Activated T-helper 17 cell treated with anti-CD3 and anti-CD28 coated beads, Interleukin-2, amount 50 U/mL, for 72 hours (primary cell): ENCODE measurements at places on chromosomes 16 and 17.
A peak's percentile ranks its signal among the peaks of the same experiment; 100 is the strongest.

- peak; percentile 24 for ATAC-seq
Measured at GRCh38 chr16:25007284-25007984, 7.7 kb downstream of the ARHGAP17 start.

- no peak for ATAC-seq
Measured at GRCh38 chr17:13429201-13429600, 172.5 kb downstream of the HS3ST3A1 start.

- no peak for ATAC-seq
Measured at GRCh38 chr17:41585301-41586056, 1.2 kb downstream of the KRT14 start.

- ATAC-seq: no peak
Measured at GRCh38 chr16:56852401-56852730, 12.6 kb upstream of the SLC12A3 start.

DNA sequence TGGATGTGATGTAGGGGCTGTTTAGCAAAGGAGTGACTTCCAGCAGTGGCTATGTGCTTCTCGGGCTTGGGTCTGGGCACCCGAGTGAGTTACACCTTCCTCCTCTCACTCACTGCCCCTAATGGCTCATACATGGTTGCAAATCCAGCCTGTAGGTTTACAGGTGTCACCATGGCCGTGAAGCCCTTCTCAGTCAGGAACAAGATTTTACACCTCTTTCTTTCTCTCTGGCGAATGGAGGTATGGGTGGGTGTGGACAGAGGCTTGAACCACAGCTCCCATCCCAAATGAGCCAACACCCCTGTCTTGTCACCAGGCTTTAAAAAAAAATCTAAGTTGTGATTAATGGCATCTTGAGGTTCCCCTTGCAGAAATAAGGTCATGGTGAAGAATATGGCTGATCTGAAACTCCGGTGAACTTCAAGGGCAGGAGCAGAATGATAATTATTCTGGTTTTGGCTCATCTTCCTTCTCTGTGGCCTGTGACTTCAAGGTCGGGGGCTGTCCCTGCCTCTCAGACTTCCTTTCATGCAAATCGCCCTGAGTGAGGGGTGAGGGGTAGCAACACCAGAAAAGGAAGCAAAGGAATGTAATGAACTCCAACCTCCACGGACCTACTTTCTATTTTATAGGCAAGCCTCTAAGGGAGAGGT lies 331.2 kb downstream of the MAF start:
- peak; percentile 69 for ATAC-seq

DNA sequence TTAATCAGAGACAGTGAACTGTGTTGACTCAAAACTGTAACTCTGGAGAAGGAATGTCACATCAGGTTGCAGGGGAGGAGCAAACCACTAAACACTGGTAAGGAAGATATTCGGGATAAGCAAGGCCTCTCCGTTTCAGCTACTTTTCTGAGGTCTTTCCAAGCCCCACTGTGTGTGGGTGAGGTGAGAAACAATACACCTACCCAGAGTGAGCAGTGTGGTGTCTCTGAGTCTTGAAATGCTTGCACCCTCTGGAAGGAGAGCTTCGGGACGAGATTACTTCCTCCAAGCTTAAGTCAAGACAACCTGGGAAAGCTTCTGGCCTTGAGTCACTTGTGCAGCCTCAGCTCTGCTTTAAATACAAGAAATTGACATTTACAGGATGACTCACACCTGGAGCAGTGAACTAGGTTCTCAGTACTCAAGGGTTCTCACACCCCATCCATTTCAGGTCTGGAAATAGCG lies 2.5 kb upstream of the MAP3K14 start:
- ATAC-seq: no peak

- ATAC-seq: peak; percentile 9
Measured at GRCh38 chr16:70575376-70575775, 51.8 kb downstream of the SF3B3 start.

DNA sequence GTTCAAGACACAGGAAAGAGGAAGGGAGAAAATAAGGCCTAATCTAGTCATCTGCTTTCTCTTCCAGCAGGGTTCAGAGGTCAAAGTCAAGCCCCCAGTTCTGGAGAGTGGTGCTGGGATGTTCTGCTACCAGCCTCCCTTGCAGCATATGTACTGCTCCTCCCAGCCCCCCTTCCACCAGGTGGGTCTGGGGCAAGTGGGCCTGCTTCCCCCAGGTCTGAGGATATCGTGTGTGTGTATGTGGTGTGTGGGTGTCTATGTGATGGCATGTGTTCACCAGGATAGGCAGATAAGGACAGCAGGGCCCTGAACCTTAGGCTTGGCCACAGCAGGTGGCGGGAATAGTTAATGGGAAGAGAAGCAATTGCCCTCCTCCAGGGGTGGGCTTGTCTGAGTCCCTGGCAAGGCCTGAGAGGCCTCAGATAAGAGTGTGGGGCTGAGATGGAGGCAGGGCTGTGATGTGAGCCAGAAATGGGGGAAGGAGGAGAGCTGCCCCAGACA lies 21.1 kb downstream of the FOXN1 start:
- no peak for ATAC-seq

- no peak for ATAC-seq
Measured at GRCh38 chr16:68373528-68374245, 62.9 kb downstream of the PRMT7 start.

DNA sequence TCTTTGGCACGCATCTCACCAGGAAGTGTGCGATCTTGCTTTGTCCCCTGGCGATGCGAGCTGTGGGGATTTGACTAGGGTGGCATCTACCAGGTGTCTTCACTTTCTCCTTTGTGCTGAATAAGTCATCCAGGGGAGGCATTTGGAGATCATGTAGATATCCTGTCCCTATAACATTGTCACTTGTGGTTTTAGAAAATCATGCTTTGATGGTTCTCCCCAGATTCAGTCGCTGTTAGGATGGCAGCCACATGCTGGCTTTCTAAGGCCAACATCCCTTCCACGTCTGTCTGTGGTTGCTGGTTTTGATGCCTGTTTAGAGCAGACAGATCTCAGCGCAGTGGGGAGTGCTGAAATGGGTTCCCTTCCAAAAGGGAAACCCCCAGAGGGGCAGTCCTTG lies 2.5 kb downstream of the ADAD2 start:
- ATAC-seq: peak; percentile 33

DNA sequence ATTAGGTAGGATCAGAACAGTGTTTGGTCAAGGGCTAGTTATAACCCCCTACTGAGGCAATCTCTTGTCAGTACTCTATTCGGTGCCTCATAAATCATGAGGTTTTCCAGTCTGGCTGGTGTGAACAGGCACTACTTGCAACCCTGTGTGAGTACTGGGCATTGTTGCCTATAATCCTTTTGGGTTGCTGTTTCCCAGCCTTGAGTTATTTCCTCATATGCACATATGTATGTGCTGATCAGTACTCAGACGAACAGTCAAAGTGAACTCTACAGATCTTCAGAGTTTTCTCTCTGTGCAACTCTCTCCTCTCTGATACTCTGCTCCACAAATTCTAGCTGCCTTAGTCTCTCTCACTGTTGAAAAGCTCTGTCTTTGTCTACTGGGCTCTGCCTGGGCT lies 164.3 kb downstream of the CDK5R1 start:
- ATAC-seq: no peak

DNA sequence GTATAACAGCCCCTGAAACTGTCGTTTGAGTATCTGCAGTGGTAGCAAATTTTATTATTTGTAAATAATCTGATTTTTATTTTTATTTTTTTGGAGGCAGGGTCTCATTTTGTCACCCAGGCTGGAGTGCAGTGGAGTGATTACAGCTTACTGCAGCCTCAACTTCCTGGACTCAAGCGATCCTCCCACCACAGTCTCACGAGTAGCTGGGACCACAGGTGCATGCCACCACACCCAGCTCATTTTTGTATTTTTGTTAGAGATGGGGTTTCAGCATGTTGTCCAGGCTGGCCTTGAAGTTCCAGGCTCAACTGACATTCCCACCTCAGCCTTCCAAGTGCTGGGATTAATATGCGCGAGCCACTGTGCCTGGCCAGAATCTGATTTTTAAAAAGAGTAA lies 2.8 kb downstream of the NDEL1 start:
- no peak for ATAC-seq

GRCh38 chr17:28147017-28147416 lies 104.5 kb downstream of the NLK start:
- ATAC-seq: no peak

DNA sequence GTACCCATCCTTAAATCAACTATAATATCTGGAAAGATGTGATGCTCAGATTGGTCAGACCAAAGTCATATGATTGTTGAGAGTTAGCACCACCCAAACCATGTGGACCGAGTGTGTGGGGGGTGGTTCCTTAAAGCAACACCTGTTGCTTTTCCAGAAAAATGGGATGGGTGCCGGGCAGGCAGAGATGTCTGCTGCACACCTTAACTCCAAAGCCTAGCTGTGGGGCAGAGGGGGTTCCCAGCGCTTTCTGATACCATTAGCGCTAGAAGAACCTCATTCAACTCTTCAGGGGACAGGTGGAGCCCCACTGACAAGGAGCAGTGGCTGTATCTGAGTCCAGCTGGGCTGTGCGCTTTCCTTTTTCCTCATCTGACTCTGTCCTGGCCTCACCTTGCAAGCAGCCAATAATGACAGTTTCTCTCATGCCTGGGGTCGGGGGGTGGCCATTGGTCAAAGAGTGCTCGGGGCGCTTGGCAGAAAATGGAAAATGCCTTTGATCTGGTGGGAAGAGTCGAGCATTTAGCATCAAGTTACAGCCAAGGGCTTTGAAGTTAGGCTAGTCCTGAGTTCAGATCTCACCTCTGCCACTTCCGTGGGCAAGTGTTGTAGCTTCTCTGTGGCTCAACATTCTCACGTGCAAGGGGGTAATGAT lies 82.6 kb downstream of the IRX3 start:
- ATAC-seq: no peak

DNA sequence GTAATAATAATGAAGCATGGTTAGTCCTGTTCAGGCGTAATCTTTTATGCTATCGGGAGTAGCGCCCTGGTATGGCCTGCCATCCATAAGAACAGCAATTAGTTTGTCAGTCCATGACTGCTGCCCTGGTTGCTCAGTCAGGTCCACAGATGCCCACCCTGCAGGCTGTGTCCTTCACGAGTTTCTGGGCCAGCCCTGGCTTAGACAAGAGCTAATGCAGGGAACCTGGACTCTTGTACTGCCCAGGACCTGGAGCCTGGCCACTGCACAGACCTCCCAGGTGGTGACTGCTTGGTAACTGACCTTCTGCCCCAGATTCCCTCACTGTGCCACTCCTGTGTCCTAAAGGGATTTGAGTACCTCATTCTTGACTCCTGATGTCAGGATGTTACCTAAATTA lies 161.1 kb upstream of the NOG start:
- no peak for ATAC-seq

DNA sequence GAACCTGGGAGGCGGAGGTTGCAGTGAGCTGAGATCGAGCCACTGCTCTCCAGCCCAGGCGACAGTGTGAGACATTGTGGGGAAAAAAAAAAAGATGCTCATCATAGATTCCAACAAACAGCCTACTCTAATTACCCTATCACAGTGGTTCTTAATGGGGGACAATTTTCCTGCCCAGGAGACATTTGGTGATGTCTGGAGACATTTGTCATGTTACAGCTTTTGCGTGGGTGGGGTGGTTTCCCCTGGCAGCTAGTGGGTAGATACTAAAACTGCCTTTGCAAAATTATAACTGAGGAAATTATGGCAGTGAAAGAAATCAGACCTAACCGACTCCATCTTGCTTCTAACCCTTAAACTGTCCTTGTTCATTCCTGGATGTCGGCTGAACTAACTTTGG lies 92.5 kb upstream of the RBL2 start:
- no peak for ATAC-seq

DNA sequence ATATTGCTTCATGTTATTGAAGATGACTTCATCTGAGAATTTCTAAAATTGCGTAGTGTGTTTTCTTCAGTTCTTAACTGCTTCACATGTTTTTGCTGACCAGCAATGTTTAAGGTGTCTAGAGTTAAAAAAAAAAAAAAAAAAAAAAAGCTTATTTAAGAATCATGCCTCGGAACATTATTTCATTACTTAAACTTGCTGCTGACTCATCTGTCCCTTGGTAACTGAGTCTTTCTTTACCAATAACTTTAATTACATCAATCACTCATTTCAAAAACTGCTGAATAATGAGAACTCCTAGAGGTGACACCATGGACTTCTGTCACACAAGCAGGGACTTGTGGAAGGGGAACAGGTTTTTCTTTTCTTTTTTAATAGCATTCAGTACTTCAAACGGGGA lies 16.2 kb downstream of the IRX5 start:
- ATAC-seq: no peak

GRCh38 chr17:1241929-1242328 lies 28.3 kb upstream of the BHLHA9 start:
- ATAC-seq: no peak

GRCh38 chr16:9412915-9413264 lies 321.4 kb downstream of the HAPSTR1 start:
- no peak for ATAC-seq

DNA sequence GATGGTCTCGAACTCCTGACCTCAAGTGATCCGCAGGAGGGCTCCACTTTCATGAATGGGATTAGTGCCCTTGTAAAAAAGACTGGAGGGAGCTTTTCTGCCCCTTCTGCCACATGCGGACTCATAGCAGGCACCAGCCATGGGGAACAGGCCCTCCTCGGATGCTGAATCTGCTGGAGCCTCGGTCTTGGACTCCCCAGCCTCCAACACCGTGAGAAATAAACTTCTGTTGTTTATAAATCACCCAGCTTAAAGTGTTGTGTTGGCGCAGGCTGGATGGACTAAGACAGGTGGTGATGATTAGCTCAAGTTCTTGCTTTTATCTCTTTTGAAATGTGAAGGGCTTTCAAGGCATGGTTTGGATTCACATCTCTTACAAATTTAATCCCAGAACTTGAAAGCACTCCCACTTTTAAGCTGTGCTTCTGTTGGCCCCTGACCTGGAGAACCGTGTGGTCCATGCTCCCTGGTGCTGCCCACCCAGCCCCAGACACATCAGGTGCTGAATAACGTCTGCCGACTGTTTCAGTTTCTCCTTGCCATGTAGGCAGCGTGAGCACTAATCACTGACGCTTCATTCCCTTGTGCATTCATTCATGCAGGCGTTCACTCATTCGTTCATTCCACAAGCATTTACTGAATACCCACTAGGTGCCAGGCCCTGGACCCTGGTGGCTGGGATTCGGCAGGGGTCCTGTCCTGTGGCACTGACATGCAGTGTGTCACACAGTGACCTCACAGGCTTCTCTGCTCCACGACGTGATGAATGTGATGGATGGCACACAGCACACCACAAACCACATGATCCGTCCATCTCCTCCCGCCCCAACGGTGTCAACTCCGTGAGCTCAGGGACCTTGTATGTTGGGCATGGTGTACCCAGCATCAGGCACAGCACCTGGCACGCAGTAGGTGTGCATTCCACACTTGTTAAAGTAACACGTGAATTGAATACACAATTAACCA lies 8.9 kb downstream of the CIBAR2 start:
- ATAC-seq: no peak

DNA sequence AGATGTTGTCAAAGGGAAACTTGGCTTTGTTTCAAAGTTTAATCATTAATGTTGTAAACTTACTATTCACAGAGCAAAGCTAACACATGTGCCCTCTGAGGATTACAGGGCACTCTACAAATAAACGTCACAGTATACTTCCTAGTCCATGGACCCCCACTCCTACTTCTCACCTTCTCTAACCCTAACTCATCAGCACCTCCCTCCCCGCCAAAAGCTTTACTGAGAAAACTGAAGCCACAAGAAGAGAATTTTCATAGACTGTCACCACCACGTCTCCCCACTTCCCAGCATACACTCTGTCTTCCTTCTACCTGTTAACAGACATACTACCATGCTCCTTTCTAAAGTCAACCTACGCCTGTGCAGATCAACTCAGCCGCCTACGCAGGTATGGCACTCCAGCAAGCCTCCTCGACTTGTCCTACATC lies 29.0 kb downstream of the HELZ start:
- ATAC-seq: no peak
